ENCODE measurements at places on chromosomes 3 and 15.

GRCh38 chr3:48088056-48088748, 72.0 kb upstream of the MAP4 start:
- DNase-seq: no peak

DNA sequence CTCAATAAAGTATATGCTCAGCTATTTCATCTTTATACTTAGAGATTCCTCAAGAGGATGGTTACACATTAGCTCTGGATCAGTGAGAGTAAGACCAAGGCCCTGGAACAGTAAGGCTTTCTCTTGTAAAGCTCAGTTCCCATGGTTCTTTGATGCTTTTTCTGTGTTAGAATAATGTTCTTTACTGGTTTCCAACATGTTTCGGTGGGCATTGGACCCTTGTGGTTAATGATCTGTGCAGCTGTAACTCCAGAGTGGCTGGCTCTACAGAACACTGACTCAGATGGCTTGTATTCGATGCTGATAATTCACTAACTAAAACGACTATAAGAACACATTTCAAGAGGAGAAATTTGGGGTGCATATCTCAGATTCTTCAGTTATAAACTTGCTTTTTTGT, 114.7 kb downstream of the AKAP13 start:
- DNase-seq: no peak

- no peak for DNase-seq
Measured at GRCh38 chr3:7562892-7563291, 702.0 kb downstream of the GRM7 start.

GRCh38 chr3:46416125-46416810, 9.2 kb downstream of the CCRL2 start:
- no peak for DNase-seq

DNA sequence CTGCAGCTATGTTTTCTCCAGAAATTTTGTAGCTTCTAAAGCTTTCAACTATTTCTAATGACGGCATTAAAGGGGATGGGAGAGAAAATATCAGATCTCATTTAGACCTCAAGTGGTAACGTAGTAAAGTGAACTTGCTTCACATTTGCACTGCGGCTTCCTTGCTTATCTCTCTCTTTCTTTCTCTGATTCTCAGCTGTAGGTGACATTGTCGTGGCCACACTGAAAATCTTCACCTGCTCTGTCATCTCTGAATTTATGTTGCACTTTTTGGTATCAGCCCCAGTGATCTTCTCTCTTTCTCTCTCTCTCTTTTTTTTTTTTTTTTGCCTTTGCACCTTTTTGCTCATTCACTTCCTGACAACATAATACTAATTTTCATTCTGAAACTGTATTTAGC, 254.1 kb upstream of the SATB1 start:
- no peak for DNase-seq

DNA sequence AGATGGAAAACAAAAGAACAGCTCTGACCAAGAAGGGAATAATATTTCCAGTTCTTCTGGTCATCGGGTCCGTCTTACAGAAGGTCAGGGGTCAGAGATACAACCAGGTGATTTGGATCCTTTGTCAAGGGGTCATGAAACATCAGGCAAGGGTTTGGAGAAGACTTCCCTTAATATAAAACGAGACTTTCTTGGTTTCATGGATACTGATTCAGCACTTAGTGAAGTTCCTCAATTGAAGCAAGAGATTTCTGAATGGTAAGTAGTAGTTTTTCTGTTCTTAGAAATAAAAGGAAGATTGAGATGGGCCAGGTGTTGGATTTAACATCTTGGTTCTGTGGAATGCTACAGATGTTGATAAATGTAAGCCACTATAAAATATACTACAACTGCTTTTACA, 9.5 kb downstream of the MGA start:
- no peak for DNase-seq

GRCh38 chr3:10702961-10703740, 112.9 kb upstream of the SLC6A11 start:
- DNase-seq: no peak

DNA sequence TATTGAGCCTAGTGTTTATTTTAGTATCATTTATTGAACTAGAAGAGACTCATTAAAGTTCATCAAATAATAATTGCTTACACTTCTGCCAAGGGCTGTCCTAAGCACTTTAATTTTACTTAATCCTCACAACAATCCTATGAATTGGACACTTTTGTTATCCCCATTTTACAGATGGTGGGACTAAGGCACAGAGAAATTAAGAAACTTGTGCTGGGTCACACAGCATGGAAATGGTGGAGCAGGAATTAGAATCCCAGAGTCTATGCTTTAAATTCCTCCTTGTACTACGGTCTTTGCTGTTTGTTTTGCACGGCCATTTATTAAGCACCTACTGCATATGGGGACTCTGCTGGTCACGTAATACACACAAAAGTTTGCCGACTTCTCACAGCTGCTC, 7.9 kb downstream of the ATP2B2 start:
- no peak for DNase-seq

GRCh38 chr15:75985971-75986370, 26.3 kb downstream of the NRG4 start:
- no peak for DNase-seq

DNA sequence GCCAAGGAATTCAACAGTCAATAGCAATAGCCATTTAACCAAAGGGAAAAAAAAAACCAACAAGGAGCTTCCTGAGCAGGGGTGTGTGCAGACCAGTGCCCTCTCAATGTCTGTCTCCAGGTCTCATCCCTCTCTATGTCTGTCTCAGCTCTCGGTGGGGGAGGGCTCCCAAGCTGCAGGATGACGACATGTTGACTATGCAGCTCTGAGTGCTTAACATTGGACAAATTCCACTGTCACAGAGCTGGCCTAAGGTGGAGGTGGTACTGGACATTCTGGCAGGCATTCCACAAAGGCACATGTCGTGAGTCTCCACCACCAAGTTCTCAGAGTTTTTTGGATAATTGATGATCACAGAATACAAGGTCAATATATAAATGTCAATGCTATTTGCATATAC, 2.0 kb upstream of the CAPN7 start:
- no peak for DNase-seq

GRCh38 chr3:35602395-35602936, 36.9 kb upstream of the ARPP21 start:
- no peak for DNase-seq

DNA sequence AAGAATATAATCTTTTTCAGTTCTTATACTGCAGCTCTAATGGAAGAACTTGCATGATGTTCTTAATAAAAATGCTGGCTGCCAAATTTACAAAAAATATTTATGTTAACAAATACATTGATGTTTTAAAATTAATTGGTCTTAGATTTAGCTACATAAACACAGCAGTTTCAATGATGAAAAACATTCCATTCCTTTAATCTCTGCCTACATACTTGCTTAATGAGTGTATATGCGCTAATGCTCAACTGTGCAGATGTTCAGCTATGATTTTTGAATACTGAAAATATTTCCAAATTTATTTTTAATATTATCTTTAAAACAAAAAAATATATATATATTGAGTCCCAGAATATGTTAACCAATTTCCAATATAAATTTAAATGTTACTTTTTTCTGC, 867.4 kb downstream of the ROBO1 start:
- DNase-seq: no peak

DNA sequence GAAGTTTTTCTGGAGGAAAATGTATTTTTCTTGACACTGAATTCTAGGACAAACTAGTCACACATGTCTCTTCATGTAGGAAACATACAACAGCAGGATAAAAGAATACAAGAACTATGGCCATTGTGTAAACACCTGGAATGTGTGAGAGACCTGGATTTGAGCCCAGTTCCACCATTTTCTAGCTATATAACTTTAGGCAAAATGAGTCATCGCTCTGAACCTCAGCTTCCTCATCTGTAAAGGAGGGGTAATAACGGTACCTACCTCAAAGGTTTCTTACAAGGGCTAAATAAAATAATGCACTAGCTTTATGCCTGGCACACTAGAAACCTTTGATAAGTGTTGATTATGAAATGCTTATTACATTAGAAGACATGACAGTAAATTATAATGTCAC, 57.8 kb downstream of the RIOX2 start:
- no peak for DNase-seq

GRCh38 chr3:172680684-172681083, 30.2 kb downstream of the NCEH1 start:
- DNase-seq: no peak

DNA sequence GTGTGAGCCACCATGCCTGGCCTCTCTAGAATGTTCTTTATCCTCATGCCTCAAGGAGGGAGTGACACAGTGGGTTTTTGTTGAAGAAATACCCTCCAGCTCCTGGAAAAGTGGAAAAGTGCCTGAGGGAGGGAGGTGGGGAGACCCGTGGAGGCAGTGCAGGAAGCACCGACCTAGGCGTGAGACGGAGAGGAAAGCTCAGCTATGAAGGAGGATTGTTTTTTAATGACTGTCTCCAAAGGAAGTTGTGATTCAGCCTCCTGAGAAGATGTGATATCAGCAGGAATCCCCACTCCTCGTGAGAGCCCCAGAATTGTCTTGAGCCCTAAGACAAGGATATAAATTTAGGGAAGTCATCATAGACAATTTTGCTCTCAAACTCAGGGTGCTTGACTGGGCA, 21.7 kb downstream of the RPLP1 start:
- DNase-seq: no peak

- no peak for DNase-seq
Measured at GRCh38 chr15:39404767-39405181, 176.1 kb upstream of the THBS1 start.

DNA sequence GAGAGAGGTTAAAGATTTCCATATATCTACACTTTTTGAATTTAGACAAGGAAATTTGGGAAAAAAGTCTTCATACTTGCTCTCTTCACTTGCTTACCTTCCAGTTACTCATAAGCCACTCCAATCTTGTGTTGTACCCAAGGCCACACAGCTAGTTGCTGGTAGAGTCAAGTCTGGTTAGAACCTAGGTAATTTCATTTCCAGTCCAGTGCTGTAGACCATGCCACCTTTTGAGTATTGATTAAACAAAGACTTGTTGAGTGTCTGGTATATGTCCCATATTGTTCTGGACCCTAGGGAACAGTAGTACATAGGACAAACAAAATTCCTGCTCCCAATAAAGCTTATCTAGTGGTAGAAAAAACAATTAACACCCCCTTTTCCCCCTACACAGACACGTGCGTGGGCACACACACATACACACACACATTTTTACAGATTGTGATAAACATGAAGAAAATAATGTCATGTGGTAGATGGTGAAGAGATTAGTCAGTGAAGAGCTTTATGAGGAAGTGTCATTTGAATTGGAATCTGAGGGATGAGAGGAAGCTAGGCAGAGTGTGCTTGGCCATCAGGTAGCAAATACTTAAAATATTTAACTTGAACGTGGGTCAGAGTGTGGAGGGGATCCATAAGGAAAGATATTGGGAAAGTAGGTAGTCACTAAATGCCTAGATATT, 2.1 kb downstream of the CMC1 start:
- no peak for DNase-seq

DNA sequence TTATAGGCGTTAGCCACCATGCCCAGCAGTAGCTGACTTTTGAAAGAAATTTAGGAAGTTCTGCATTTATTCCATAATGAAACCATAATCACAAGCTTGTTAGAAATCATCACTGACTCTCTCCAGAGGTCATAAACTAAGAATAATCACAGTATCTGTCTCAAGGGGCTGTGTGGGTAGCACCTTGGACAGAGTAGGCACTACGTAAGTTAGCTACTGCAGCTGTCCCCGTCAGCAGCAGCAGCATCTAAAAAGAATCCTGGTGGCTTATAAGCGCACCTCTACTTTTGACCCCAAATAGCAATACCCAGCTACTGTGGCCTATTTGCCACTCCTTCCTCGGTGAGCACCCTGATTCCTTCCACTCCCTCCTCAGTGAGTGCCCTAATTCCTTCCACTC, 57.8 kb upstream of the RPL35A start:
- no peak for DNase-seq

GRCh38 chr15:85011160-85011571, 29.5 kb downstream of the PDE8A start:
- no peak for DNase-seq

GRCh38 chr15:70523616-70524015, 239.7 kb downstream of the UACA start:
- no peak for DNase-seq

GRCh38 chr3:122730240-122730639, 49.6 kb downstream of the PARP14 start:
- DNase-seq: no peak

DNA sequence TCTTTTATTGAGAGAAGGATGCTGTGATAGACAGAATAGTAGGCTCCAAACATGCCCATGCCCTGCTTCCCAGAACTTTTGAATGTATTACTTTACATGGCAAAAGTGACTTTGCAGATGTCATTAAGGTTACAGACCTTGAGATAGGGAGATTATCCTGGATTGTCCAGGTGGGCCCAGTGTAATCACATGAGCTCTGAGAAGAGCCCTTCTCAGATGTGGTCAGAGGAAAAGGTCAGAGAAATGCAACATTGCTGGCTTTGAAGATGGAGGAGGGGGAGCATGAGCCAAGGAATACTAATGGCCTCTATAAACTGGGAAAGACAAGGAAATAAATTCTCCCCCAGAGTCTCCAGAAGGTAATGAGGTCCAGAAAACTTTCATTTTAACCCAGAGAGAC, 45.8 kb upstream of the LYZL4 start:
- no peak for DNase-seq

DNA sequence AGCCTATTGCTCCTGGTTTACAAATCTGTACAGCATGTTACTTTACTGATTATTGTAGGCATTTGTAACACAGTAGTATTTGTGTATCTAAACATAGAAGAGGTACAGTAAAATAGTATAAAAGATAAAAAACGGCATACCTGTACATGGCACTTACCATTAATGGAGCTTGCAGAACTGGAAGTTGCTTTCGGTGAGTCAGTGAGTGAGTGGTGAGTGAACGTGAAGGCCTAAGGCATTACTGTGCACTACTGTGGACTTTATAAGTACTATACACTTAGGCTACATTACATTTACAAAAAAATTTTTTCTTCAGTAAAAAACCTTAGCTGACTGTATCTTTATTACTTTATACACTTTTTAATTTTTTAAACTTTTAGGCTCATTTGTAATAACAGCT, 90.9 kb downstream of the RAP2B start:
- DNase-seq: no peak

- DNase-seq: no peak
Measured at GRCh38 chr3:8709287-8709686, 24.3 kb upstream of the CAV3 start.
